ENCODE measurements at places on chromosomes 16 and 17. TPM values are rescaled to one million over a fixed set of nuclear protein-coding genes. Genes with fewer than 3 reads are reported as not detected.

DNA sequence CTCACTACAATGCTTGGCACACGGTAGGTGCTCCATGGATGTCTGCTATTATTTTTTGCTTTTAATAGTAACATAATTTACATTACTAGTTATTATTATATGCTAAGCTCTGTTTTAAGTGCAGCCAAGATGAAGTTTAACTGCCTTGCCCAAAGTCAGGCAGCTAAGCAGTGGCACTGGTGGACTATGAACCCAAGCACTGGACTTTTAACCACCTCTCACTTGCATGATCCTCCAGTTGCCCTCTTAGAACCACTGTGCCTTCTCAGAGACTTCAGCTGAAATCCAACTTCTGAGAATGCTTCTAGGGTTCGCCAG is 1.5 kb upstream of the ZNF207 start:
- DNase-seq = no peak

GRCh38 chr17:44177640-44178039 is 7.1 kb downstream of the ASB16 start:
- DNase-seq = no peak

DNA sequence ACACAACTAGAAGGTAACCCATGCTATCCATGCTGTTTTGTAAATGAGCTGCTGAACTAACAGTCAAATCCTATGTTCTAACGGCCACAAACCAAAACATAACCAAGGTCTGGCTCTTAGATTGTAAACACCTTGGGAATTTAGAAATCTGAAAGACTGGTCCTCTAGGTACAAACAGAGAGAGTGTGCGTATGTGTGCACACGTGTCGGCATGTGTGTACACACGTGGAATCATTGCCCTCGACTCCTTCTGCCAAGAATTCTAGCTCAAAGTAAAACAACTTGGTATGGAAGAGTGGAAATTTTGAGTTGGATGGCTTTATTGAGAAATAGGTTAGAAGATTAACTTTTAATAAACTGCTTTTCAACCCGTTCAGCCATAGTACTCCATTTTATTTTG is 18.1 kb upstream of the GHDC start:
- no peak for DNase-seq

DNA sequence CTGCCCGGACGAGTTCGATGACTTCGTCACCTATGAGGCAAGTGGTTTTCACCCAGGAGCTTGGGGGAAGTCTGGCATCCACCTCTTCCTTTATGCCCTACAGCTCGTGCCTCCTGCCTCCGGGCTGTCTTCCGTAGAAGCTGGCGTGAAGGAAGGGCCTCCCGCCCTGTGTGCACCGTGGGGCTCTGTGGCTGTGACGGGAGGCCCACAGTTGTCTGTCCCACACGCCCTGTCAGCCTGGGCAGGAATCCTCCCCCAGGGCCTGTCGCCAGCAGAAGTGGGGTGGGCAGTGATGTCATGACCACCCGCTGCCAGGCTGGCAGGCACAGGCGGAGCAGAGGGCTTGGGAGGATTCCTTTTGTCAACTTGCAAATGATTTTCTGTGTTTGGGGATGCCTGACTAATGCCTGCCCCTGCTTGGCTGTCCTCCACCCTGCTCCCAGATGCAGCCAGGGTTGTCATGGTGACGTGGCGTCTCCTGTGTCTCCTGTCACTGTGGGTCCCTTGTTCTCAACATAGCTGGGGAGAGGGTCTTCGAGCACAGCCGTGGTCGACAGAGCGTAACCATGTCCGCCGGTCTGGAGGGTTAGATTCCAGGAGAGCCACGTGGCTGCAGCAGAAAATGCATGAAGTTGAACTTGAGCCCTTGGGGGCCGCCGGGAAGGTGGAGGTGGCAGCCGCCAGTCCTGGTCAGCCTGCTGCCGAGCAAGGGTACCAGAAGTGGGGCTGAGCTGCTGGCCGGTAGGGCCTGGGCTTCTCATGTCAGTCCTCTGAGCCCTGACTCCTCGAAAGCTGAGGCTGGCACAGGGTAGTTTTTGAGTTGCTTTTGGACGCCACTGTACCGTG is 46.1 kb downstream of the RAB11FIP3 start:
- no peak for DNase-seq

GRCh38 chr17:15262291-15263205 is 2.6 kb downstream of the PMP22 start:
- peak; percentile 2 for DNase-seq

- no peak for DNase-seq
Observed at GRCh38 chr16:48446534-48446920, 61.3 kb upstream of the SIAH1 start.

DNA sequence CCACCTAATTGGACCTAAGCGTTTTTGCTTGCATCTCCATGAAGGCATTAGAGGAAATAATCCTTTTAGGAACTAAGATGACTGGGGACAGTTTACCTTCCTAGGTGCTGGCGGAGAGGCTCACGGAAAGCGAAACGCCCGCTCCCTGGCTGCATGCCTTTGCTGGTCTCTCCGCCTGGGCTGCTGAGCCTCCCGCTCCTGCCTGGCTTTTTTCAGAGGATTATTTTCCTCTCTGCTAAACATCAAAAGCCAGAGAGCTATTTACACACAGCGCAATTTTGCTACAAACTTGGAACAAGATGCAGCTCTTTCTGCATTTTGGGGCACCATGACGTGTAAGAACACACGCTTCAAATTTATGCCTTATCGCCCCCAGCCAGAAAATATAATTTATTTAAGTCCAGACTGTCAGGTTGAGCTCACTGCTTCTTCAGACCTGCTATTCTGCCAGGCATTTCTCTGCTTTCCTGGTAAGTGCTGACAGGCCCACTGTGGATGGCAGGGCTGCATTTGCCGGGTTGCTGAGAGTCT is 124.4 kb downstream of the SPACA3 start:
- DNase-seq = no peak

DNA sequence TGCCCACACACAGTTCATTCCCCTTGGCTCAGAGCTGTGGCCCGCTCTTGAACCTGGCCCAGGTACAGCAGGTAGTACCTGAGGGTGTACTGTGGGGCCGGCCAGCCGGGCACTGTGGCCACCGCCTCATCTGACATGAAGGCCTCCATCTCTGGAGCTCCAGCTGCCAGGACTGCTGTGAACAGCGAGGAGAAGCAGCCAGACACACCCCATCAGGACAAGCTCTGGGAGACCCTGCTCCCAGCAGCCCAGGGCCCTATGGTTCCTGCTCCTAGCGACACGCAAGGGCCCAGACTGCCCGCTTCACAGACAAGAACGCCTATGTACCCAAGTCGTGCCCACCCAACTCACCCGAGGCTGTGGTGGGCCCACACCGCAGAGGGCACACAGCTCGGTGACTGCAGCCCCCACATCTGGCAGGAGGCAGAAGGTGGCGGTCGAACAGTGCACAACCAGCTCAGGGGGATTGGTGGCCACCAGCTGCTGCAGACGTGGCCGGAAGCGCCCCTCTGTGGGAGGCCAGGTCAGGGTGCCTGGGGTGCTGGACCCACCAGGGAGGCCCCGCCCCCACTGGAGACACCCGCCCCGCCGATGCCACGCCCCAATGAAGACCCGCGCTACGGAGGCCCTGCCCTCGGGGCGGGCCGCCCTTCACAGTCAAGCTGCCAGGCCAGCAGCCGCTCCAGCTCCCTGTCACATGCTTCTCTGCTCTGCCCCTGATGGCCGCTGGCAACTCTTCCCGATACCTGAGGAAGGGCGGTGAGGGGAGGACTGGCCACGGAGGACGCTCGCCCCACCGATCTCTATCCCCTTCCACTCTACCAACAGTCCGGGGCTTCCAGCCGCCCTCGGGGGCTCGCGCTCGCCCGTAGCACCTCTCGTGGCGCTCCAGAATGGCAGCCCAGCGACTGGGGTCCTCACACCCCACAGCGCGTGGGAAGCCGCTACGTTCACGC is 1.1 kb upstream of the STUB1 start:
- peak; percentile 46 for DNase-seq

DNA sequence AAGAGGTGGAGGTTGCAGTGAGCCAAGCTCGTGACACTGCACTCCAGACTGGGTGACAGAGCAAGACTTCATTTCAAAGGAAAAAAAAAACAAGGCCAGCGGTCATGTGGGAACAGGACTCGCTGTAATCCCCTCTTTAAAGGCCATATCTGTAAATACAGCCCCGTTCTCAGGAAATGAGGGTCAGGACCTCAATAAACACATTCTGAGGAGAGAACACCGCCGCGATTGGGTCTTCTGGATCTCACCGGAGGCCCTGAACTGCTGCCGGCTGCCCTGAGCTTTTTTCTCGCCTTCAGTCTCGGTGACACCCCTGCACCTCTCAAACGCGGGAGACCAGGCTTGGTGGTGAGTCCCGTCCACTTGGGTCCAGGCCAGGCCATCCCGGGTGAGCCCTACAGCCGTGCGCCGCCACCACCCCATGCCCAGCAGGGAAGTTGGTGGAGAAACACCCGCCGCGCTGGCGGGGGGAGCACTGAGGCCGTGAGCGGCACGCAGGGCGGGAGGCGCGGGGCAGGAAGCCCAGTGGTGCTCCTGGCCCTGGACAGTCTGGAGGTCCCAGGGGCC is 28.4 kb downstream of the SLC25A10 start:
- DNase-seq = no peak

GRCh38 chr16:73319737-73320136 is 271.8 kb upstream of the ZFHX3 start:
- no peak for DNase-seq

GRCh38 chr16:1082266-1082951 is 9.9 kb downstream of the SSTR5 start:
- DNase-seq = no peak

DNA sequence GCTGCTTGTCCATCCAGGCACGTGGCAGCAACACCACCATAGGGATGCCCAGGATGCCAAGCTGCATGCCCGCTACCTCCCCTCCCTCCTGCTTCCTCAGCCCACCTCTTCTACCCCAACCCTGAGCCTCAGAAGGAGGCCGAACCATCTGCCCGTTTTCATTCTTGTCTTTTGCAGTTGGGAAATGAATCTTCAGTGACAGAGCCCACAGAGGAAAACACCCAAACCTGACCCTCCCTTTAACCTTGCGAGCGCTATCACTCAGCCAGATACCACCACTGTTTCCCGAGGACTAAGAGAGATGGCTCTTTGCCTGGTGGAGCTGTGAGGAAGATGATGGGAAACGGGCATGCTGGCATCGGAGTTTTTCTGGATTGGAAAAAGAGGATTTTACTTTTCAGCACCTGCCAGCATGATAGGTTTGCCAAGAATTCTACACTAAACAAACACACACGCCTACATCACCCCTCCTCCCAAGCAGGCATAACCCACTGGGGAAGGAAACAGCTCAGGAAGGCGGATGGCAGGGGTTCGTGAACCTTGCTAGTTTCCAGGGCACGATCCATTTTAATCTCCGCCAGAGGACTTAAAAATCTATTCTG is 457.4 kb downstream of the SLC39A11 start:
- no peak for DNase-seq

PHKG2 gene
- 43.9 TPM for total RNA-seq

DNAH17 gene
- 0.57 TPM for total RNA-seq

PRAC1 gene
- not detected for total RNA-seq

Measured in CD4-positive, CD25-positive, alpha-beta regulatory T cell (primary cell).